ENCODE measurements at places on chromosomes 1 and 21.

DNA sequence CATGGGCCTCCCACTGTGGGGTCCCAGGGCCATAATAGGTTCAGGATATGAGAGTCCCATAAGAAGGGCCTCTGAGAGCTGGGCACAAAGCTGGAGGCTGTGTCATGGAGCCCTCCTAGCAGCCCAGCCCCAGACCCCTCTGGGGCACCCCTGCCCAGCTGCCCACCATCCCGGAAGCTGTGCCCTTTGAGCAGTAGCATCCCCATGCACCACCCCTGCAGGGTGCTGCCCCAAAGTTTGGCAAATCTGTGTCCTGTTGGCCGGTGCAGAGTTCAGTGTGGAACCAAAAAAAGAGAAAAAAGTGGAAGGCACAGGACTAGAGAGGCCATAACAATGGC is 17.6 kb downstream of the TNNT2 start:
- DNase-seq, result no peak

GRCh38 chr1:206463911-206464310 is 6.4 kb upstream of the IKBKE start:
- DNase-seq, result no peak

DNA sequence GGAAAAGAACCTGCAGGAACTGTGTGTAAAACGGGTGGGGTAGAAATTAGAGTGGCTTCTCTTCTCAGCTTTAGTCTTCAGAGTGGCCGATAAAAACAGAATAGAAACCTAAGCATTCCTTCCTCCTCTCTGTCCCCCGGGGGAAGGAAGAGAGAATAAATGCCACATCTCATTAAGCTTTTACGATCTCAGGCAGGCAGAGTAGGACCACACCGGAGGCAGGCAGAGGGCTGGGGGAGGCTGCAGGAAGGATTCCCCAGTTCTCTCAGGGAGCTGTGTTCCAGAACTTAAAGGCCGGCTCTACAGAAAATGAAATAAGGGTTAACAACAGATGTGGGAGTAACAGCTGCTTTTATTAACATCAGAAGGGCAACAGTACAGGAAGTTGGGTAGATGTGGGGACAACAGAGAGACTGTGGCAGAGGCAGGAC is 24.5 kb upstream of the MEF2D start:
- no peak for DNase-seq

DNA sequence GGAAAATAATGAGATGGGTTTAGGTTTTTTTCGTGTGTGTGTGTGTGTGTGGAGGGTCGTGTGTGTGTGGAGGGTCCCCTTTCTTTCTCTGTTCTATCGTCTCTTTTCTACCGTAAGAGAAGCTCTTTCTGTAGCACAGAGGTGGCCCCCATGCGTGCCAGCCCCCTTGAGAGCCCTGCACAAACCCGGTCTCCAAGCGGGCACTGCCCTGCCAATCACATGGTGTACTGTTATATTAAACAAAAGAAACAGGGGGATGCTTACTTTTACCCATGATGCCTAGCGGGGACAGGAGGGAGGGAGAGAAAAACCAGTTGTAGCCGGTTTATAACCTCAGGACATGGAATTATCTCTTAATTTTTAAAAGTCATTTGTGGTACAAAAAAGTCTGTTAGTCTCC is 41.0 kb downstream of the GATAD2B start:
- DNase-seq, result no peak

DNA sequence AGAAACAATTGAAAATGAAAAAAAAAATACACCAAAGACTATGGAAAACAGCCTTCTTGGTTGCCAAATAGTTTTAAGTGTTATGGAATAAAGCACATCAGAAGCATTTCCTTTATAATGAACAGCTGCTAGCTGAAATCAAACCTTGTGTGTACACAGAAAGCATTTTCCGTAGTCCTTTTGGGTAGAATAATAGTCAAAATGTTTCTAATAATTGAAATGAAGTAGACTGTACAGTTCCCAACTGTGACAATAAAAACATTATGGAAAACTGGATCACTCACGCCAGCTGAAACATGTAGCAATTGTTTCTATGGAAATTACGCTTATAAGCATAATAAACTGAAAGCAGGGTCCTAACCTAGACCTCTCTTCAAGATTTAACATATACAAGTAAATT is 856.3 kb upstream of the B3GALT2 start:
- no peak for DNase-seq

DNA sequence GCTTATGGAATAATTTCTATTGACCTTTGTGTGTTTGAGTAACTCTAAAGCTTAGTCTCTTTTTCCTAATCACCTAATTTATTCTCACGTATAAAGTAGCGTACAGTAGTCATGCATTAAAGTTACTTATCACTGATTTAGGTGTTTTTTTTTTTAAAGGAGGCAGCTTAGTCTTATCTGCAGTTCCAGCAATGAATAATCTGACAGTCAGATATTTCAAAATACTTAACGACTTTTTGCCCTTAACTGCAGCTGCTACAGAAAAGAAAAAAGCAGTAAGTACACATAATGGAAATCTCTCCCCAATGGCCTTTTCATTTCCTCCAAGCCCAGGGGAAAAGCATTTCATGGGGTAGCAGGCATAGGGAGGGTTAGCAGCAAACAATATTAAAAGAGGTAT is 54.6 kb downstream of the SLC35F3 start:
- no peak for DNase-seq

GRCh38 chr1:201228011-201228983 is 37.7 kb downstream of the IGFN1 start:
- DNase-seq, result no peak

DNA sequence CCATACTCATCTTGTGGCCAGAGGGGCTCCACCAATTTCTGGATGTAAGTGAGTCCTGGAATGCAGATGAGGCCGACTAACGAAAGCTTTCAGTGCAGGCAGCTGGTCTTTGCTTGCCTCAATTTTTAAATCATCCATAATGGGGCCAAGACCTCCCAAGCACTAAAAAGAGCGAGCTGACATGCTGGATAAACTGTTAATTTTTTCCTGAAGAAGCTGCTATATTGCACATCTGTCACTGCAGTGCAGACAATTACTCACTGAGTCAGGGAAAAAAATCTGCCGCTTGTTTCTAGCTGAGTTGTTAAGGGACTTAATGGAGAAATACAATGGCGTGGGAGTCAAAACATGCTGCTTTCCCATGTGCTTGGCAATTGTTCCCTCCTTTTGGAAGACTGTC is 205.5 kb downstream of the GPATCH2 start:
- DNase-seq, result no peak

Data from progenitor cell of endocrine pancreas (in vitro differentiated cells).